ENCODE measurements at places on chromosomes 5 and 9.
A peak's percentile ranks its signal among the peaks of the same experiment; 100 is the strongest.

DNA sequence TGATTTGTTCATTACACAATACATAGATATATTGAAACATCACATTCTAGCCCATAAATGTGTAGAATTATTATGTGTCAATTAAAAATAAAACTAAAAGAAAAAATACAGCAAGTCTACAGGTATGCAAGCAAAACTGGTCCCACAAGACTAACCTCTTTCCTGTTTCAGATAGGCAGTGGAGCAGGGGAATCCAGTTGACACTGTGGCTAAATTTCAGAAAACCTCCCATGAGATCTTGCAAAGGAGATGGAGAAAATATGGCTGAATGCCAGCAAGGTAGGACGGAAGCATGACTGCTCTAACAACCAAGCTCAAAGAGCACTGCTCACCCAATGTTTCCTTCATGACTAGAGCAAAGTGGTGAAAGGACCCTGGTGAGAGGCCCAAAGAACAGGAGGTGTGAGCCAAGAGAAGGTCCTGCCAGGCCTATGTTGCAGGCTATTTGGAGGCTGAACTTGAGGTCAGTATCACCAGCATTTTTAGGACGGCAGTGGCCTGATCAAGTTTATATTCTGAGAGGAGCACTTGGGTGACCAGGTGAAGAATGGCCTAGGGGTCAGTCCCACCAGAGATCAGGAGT lies 1.1 kb upstream of the SH3TC2 start:
- no peak for DNase-seq

DNA sequence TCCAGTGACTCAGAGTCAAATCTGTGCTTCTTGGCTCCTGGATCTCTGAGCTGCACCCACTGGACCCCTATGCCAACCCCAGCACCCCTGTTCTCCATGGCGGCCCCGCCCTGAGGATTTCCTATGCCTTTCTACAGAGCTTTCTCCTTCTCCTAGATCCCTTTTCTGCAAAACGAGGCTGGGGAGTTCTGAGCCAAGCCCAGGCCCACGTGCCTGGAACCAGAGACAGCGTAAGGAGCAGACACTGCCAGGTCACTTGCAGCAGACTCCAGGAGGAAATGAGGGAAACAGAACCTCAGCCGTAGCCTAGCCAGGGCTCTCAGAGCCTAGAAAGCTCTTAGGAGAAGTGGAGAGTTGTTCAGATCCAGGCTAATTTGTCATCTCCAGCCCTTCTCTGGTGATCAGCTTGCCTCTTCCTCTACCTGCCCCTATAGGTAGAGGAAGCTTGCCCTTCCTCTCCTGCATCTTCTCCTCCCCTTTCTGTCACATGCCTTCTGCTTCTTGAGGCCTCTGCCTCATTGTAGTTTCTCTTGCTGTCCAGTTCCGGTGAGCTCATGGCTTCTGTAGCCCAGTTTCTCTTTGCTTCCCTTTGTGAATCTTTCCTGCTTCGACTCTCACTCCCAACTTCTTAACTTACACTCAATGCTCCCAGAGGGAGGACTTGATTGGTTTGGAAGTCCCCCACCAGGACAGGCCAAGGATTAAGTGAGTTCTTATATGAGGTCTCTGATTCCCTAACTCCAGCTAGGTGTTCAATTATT lies 163.4 kb downstream of the RGS3 start:
- DNase-seq: no peak

DNA sequence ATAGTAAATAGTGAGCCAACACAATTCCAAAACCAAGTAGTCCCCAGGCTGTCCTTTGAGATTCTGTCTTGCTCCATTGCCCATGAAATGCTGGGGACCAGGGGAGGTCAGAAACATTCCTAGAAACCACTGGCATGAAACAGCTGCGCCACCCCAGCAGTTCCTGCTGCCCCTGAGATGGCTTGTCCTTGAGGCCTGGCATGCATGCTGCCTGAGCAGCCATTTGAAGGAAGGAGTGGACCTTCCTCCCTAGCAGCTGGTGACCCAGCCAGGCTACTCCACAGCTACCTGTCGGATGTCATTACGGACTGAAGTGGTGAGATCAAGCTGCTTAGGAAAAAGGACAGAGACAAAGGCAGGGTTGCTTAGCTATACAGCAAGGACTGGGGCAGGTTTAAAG lies 260.6 kb downstream of the DENND1A start:
- no peak for DNase-seq

- DNase-seq: peak; percentile 45
These were observed 19.3 kb upstream of the CAMSAP1 start for GRCh38 chr9:135926402-135927194.

DNA sequence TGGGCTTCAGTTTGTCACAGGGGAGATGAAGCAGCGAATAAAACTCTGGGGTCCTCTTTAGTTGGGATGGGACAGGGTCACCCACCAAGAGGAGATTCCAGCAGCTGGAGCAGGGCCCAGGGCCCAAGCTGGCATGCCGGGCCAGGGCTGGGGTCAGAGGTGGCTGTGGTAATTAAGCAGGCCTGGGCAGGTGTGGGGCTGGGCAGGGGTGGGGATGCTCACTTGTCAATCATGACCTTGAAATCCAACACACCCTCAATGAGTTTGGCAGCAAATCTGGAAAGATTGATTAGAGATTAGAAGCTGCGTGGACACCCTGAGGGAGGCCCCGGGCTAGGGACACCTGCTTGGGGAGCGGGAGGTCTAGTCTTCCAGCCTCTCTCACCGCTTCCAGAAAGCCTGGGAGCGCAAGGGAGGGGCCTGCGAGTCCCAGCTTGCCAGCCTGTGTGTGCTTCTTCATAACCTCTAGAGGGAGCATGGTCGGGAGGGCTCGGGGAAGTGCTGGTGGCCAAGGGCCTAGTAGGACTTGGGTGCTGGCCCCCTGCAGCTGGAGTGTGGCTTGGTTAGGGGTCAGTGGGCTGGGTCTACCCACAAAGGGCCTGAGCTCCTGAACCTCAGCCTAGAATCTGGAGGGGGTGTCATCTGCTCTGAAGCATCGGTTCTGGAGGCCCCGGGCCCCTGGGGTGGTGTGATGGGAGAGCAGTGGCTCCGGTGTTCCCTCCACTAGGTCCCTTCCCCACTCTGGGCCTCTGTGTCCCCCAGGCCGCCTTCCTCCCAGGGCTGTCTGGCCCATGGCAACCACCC lies 7.6 kb downstream of the CRAT start:
- peak; percentile 17 for DNase-seq

GRCh38 chr9:90799271-90799852 lies 2.3 kb upstream of the SYK start:
- no peak for DNase-seq
